ENCODE measurements at places on chromosomes 5 and 9.

- no peak for DNase-seq
These were observed 23.3 kb downstream of the PTGES2 start for GRCh38 chr9:128104171-128104618.

GRCh38 chr5:94481059-94481458 lies 137.3 kb downstream of the KIAA0825 start:
- DNase-seq: no peak

GRCh38 chr9:137128158-137128861 lies 10.6 kb upstream of the GRIN1 start:
- no peak for DNase-seq

DNA sequence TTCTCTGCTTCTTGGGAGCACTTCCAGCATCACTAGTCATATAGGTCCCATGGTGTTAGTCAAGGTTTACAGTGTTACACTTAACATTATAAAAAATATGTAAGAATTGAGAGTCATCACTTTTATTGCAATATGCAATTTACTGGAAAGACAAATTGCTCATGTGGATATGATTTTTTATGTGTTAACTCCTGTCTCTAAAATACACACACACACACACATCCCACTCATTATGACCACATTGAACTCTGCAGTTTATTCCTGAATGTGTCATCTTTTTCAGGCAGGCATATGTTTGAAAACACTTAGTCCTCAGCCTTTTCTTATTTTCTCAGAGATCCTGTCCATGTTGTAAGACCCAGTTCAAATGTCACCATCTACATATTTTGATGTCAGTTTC lies 148.5 kb upstream of the MRPS30 start:
- DNase-seq: no peak

GRCh38 chr5:63085561-63085960 lies 506.9 kb downstream of the LRRC70 start:
- no peak for DNase-seq

DNA sequence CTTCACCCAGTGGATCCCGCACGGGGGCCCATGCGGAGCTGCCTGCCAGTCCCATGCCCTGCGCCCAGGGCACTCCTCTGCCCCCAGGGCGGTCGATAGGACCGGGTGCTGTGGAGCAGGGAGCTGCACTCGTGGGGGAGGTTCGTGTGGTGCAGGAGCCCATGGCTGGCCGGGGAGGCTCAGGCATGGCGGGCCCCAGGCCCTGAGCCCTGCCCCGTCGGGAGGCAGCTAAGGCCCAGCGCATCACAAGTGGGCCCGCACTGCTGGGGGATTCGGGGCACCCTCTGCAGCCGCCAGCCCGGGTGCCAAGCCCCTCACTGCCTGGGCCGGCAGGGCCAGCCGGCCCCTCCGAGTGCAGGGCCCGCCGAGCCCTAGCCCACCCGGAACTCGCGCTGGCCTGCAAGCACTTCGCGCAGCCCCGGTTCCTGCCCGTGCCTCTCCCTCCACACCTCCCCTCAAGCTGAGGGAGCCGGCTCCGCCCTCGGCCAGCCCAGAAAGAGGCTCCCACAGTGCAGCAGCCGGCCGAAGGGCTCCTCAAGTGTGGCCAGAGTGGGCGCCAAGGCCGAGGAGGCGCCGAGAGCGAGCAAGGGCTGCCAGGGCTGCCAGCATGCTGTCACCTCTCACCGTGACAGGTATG lies 221.1 kb upstream of the RORB start:
- DNase-seq: no peak

GRCh38 chr9:72428329-72428728 lies 63.3 kb upstream of the ZFAND5 start:
- no peak for DNase-seq

DNA sequence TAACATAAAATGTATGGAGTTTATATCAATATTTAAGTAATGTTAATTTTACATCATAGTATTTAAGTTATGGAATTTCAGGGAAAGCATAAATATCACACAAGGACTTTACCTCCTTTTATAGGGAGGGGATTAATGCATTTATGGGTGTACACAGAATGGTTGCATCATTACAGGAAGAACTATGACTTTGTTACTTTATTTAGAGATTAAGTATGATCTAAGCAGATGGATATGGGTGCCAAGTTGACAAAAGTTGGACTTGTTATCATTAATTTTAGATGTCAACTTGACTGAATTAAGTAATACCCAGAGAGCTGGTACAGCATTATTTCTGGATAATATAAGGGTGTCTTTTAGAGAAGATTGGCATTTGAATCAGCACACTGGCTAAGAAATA lies 160.5 kb upstream of the CDH10 start:
- DNase-seq: no peak

GRCh38 chr9:107953556-107954125 lies 464.1 kb upstream of the KLF4 start:
- DNase-seq: no peak

DNA sequence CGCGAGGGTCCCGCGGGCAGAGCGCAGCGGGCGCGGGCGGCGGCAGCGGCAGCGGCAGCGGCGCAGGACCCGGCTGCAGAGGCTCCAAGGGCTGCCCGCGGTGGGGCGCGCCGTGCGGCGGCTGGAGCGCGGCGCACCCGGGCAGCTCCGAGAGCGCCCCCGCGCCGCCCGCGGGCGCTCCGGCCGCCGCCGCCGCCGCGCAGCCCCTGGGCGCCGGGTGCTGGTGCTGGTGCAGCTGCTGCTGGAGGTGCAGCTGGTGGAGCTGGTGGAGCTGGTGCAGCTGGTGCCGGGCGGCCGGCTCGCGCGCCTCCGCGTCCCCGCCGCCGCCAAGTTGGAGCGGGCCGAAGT lies 644 bp downstream of the IER5L start:
- peak; percentile 44 for DNase-seq

DNA sequence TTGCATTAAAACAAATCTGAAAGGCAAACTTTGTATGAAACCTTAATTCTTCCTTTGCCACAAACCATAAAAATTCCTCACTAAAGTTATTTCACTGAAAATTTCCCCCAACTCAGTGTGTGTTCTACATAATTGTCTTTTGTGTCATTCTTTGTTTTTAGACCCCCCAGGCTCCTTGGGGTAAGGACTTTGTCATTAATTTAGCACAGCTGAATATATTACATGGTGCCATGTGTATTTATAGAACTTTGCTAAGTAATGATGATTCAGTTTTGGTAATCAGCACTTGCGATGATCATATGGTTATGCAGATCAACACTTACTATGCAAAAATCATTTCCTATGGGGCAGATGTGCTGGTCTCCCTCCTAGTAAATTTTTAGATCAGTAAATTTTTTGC lies 712.1 kb upstream of the MEF2C start:
- DNase-seq: no peak

- no peak for DNase-seq
These were observed 183.5 kb downstream of the GAS1 start for GRCh38 chr9:86763791-86764190.

GRCh38 chr9:121383715-121384114 lies 13.7 kb upstream of the STOM start:
- no peak for DNase-seq

- DNase-seq: no peak
These were observed 367.9 kb upstream of the GRAMD2B start for GRCh38 chr5:126055348-126055729.

- no peak for DNase-seq
These were observed 19.8 kb downstream of the IFT74 start for GRCh38 chr9:26975728-26976707.

DNA sequence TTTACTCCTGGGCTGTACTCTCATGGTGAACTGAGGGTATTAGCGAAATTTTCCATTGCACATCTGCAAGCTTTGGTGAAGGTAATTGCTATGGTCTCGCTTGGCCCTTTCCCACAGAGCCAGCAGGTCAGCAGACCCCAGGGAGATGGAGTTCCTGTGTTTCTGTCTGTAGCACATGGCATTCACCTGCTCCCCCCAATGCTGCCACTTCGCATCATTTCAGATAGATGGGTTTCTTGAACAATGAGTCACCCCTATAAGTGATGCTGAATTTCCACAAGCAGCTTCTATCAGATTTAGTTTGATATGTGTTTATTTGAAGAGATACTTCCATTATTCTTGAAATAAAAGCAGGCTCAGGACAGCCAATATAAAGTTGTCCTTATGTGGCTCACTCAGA lies 117.8 kb downstream of the ERCC6L2 start:
- DNase-seq: no peak

- no peak for DNase-seq
These were observed 12.4 kb downstream of the G3BP1 start for GRCh38 chr5:151784141-151784540.

DNA sequence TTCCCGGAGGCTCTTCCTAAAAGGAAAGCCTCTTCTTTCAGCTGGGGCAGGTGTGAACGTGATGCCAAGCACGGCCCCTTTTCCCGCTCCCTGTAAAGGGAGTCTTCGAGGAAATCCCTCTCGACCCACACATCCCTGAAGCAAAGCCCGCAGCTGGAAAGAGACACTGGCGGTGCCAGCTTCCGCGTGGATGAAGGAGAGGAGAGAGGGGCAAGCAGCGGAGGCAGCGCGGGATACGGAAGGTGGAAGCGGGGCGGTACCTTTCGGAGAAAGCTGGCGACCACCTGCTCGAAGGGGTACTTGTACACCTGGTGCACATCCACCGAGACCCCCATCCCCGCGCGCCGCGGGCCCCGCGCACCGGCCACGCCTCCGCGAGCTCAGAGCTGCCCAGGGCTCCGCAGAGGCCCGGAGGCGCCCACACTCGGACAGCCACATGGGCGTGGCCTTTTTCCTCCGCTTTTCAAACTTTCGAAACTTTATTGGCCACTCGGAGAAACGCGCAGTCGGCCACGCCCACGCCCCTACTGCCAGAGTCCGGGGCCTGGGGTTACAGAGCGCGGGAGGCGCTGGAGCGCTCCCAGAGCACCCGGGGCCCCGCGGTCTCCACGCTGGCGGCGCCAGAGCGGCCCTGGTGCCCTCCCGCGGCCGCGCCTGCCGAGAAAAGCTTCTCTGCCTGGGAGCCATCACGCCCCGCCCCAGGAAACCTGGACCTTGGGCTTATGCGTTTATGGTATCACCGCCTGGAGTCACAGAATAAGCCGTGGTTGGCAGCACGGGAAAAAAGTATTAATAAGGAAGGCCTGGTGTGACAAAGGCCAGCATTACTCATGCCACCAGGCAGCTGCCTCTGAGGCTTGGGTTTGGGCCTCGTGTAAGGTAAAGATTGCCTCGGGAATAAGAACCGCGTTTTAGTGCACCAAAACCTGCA lies at the start of gene PRELID2:
Gene PRELID2 (minus strand): TSS at position 426 of the 931 bp plus-strand sequence. CDS start 91 bp downstream, at position 335.
- DNase-seq: peak; percentile 76

GRCh38 chr5:177356746-177357145 lies 978 bp upstream of the RGS14 start:
- DNase-seq: no peak

DNA sequence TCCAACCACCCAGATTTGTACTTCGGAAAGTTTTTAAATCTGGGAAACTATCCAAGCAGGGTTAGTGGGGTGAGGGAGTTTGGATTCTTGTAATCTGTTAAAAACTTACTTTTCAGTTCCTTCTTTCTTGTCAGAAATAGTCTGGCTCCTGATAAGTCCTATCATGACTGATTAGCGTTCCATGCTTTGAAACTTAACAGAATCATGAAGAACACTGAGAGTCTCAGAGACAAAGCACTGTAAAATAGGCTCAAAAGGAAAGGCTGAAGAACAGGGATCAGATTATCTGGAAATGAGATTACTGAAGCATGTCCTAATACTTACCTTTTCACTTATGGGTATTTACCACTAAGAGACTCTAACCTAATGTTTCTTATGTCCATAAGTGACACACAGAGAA lies 242.5 kb downstream of the ARRDC3 start:
- DNase-seq: no peak

DNA sequence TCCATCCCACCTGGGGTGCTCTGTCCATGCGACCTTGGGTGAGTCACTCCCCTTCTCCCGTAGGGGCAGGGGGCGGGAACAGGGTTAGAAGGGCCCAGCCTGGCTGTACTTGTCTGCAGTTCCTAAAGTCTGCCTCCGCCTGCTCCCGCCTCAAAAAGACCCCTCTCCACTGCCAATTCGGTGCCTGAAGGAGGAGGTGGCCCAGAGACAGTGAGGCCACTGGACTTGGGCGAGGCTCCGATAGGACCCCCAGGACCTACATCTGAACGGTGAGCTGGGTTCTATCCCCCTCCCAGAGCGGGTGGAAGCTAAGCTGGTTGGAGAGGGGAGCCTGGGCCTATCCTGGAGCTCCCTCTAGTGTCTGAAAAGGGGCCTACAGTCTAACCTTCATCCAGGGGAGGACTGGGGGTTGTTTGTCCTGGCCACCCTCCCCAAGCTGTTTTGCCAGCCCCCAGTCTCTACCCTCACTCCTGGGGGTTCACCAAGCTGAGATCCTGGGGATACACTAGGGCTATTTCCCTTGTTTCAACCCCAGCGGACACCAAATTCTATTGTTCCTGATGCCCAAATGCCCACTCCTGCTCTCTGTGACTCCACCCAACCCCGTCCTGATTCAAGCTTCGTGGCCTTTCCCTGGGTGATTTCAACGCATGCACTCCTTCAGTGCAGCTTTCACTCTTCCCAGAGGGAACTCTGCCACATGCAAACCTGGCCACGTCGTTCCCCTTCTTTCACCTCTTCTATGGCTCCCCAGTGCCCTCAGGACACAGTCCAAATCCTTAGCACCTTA lies 6.1 kb upstream of the CRB2 start:
- DNase-seq: peak; percentile 78

- no peak for DNase-seq
These were observed 65.8 kb downstream of the ANKRD33B start for GRCh38 chr5:10629682-10630081.

GRCh38 chr5:50299896-50300295 lies 141.2 kb downstream of the EMB start:
- DNase-seq: no peak

GRCh38 chr5:151917904-151918303 lies 6.7 kb downstream of the GLRA1 start:
- no peak for DNase-seq

DNA sequence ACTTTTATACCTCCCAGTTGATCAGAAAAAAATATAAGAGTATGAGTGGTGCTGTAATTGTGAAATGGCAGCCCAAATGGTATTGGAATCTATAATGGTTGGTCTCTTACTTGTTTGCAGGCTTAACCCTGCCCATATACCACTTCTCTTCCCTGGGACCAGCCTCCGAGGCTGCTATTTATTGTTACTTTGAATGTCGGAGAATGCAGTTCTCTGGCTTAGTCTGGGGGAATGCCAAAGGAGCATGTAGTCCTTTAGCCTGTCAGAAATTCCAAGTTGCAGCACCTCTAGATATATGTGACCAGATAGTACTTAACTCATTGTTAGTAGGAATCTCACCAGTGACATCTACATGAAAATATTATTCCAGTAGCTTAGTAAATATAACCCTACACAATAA lies 47.5 kb downstream of the SLC44A1 start:
- DNase-seq: no peak

DNA sequence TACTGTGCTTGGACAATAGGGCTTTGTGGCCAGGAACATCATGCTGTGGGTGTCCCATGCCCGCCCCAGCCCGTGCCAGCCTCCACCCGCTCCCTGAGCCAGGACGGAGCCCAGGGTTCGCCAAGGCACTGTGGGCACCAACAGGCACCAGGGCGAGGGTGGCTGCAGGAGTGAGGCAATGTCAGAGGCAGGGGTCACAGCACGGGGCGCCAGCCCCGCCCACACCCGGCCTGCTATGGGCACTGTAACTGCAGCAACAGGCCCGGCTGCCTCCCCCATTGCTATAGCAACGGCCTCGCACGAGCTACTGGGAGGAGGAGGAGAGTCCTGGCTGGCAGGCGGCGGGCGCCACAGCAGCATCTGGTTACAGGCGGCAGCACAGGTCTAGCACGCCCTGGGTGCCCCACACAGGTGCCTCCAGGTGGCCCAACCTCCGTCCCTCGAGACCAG lies 2.5 kb downstream of the ABCA2 start:
- DNase-seq: no peak
